Activated T-cell treated with anti-CD3 and anti-CD28 coated beads, Interleukin-2, amount 50 U/mL, for 4 hours (primary cell): ENCODE measurements at places on chromosomes 2 and 18. TPM values are rescaled to one million over a fixed set of nuclear protein-coding genes. Genes with fewer than 3 reads are reported as not detected.

The PHLPP1 gene
- 6.7 TPM for total RNA-seq

DNA sequence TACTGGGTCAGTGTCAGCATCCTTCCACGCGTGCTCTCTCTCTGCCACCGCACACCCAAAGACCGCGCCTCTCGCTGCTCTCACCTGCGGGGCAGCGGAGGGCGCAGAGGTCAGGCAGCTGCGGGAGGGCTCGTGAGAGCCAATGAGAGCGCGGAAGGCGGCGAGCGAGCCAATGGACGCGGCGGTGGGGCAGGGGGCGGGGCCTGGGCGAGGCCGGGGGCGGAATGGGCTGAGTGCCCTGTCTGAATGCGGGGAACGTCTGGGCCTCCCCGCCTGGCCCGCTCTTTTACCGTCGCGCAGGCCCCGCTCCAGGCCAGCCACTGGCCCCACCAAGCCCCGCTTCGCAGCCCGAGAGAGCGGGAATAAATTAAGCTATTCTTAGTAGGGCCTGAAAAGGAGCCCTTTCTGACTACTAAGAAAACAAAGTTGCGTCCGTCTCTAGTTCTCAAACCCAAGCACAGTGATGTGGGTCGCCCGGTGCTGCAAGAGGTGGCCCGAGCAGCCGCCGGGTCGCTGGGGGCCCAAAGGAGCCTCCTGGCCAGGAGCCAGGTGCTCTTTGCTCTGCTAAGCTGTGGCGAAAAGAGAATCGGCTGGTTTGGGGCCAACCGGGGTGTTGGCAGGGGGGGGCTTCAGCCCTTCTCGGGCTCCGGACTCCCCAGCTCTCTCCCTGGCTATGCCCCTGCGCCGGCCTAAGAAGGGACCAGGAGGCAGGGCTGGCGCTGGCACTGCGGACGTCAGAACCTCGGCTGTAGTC, 81.1 kb upstream of the GLI2 start:
- no peak for DNase-seq

The KIF1A gene
- 3.1 TPM for total RNA-seq

DNA sequence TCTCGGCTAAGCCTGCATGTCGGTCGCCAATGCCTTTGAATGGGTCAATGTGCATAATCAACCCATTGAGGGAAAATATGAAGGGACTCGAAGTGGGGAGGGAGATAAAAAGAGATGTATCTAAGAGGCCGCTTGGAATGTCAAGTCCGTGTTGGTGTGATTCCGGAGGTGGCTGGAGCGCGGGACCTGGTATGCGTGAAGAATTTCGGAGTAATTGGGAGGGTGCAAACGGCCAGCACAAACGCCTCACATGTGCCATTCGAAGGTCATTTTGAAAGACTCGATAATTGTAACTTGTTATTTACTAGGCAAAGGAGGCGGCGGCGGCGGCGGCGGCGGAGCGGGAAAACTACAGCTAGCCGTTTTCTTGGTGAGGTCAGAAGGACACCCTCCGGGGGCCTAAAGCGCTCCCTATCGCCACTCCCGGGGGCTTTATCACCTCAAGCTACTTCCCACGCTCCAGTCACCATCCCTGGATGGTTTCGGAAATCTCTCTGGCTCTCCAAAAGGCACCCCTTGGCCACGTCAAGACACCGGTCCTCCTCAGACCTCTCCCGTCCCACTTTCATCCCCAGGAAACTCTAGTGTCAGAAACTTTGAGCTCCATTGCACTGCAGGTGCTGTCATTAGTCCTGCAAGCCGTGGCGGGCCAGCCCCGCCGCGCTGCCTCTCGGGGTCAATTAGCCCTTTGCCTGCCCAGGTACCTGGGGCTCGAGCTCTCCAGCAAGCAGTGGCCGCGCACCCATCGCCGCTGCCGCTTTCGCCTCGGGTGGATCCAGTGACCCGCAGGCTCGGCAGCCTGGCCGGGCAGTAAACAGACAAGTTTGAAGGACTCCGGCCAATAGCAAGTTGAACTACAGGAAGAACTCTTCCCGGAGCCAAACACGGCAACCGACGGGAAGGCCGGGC, 1.5 kb downstream of the ERBB4 start:
- no peak for DNase-seq

The MYL1 gene
- not detected for total RNA-seq

The SDC1 gene
- 0.33 TPM for total RNA-seq

DNA sequence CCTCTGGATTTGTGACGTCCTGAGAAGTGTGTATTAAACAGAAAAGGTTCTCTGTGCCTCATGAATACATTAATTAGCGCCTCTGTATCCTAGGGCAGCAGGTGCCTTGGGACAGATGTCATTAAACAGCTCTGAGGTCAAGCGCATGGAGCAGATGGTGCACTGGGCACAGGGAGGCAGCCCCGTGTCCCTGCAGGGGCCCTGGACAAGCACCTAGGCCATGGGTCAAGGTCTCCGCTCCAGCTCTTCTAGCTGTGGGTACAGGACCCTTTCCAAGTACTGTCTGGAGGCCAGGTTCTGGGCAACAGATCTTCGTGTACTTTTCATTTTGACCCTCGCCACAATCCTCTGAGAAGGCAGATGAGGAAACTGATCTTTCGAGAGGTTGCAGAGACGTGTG, 126.4 kb downstream of the KCTD1 start:
- DNase-seq: no peak

- no peak for DNase-seq
Measured at GRCh38 chr2:231250146-231250545, 51.7 kb downstream of the ARMC9 start.

- no peak for DNase-seq
Measured at GRCh38 chr2:45439788-45440773, 171.0 kb downstream of the SRBD1 start.

DNA sequence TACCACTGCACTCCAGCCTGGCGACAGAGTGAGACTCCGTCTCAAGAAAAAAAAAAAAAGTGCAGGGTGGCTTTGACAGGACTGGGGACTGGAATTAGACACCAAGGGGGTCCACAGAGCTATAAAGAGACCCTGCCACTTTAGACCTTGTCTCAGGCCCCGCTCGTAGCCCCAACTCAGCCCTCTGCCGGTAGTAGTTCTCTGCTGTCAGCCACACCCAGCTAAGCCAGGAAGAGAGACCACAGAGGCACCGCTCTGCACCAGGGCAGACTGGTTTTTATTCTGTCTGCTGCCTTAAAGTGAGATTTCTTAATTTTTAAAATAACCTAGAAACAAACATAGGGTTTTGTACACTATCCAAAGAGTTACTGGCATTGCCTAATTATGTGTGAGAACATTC, 66.0 kb downstream of the STEAP3 start:
- no peak for DNase-seq

The LONRF2 gene
- 0.03 TPM for total RNA-seq

DNA sequence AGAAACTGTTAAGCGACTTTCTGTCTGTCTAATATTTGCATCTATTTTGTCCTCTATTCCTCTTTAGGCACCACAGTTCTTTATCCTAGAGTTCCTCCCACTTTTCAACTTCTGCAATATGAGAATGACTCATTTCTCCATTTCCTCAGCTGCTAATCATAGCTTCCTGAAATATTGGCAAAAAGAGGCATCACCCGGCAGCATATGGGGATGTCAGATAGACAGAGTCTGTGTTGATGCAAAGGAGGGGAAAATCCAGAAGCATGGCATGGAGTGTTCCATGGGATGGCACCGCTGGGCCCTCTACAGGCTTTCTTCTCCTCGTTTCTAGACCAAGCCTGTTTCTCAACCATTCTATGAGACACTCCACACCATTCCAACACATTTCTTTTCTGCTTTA, 93.4 kb downstream of the DOCK10 start:
- no peak for DNase-seq

DNA sequence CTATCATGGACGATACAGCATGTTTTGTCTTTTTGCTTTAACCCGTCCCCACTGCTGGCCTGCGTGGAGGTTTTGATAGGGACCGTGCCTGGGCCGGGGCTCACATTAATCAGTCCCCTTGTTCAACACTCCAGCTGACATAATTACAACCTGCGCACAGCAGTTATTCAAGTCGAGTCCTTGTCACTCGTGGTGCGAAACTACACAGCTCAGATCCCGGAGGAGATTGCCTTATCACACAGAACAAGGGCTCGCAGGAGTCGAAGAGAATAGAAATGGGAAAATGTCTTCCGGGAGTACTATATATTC, 304.4 kb downstream of the ZNF407 start:
- no peak for DNase-seq

DNA sequence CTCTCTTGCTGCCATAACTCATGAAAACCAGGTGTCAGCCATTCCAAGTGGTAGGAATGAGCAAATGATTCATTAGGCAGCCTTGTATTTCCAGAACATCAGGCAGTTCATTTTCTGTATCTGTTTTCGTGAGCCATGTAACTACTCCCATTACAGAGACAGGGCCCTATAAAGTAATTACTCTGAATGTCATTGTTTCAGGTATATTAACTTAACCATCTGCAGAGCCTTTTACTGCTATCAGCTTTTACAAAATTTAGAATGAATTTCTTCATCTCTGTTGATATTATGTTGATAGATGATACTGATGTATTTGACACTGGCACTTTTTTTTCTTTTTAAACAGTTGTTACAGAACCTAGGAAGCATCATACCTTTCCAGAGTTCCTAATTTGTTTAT, 69.9 kb downstream of the MGAT5 start:
- no peak for DNase-seq

The ABCG8 gene
- total RNA-seq: not detected

DNA sequence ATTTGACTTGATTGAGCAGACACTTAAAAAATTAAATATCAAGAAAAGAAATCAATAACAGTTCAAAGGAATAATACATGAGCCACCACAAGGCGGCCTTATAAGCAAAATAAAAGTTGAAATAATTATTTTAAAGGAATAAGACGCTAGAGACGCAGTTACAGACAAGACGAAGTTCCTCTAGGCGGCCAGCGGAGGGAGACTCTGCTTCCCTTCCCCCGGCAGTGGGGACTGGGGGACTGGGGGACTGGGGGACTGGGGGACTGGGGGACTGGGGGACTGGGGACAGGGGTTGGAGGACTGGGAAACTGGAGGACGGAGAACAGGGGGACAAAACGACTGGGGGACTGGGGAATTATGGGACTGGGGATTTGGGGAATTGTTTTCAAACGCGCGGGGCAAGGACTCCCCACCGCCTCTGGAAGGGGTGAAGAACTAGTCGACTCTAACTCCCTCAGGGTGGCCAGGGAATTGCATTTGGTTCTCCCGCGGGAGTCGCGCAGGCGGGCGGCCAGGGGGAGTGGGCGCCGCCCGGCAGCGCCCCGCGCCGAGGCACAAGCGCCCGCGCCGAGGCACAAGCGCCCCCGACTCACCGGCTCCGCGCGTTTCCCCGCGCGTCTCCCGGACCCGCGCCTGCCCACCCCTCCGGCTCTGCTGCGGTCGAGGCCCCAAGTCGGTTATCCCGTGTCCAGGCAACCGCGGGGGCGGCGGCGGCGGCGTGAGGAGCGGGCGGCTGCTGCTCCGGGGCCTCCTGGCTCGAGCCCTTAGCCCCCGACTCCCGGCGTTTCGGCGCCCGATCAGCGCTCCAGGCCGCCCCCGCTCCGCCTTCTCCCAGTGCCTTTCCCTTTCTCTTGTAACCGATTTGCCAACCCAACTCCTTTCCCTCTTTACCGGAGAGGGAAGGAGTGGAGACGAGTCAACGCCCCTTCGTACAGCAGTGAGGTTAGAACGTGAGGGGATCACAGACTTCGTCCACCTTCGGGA, at the start of gene CCDC178:
CCDC178 (minus strand) TSS at position 662 of the 984 bp plus-strand sequence. CDS start 28,633 bp downstream, outside the sequence.
- no peak for DNase-seq

The RFX8 gene
- total RNA-seq: not detected

DNA sequence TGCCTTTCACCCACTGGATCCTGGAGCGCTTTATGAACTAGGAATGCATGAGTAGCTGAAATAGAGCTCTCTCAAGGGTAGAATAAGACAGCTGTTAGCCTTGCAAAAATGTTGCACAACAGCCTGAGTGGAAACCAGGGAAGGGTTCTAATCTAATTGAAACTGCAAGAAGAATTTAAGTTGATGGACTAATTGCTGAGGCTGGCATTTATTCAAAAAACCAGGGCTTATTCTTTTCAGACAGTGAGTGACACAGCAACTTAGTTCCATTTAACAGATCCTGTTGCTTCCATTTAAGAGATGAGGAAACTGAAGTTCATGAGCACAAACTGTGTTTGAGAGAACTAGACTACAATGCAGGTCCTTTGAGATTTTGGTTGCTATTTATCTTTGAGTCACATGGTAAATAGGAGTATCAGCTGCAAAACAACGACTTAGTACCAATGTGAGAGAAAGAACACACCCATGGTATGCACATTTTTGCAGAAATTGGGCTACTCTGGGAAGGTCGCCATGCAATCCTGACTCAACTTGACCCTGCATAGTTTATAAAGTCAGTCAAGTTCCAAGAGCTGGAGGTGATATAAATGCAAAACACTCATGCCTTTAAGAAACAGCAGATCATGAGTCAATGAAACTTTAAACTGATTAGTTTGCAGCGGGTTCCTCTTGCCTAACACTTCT, 76.4 kb upstream of the PARD3B start:
- DNase-seq: no peak

The ELOA2 gene
- not detected for total RNA-seq

DNA sequence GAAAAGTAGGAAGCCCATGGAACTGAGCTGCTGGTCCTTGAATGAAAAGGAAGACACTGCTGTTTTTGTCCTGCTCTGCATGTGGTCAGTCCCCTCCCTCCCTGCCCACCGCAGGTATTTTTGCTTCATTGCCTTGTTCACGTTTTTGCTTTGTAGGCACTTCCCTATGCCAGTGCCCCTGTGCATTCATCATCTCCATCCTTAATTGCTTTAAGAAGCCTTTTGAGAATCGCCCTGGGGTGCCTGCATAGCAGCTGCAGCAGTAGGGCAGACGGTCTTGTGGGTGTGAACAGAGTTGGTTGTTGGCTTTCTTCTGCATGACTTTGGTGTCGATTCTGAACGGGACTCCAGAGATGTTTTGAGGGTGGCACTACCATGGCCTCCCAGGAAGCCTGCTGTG, 97.0 kb downstream of the CABLES1 start:
- no peak for DNase-seq

- DNase-seq: no peak
Measured at GRCh38 chr2:75058427-75058826, 100.0 kb downstream of the POLE4 start.

- DNase-seq: no peak
Measured at GRCh38 chr2:9631878-9632700, 1.3 kb upstream of the YWHAQ start.

DNA sequence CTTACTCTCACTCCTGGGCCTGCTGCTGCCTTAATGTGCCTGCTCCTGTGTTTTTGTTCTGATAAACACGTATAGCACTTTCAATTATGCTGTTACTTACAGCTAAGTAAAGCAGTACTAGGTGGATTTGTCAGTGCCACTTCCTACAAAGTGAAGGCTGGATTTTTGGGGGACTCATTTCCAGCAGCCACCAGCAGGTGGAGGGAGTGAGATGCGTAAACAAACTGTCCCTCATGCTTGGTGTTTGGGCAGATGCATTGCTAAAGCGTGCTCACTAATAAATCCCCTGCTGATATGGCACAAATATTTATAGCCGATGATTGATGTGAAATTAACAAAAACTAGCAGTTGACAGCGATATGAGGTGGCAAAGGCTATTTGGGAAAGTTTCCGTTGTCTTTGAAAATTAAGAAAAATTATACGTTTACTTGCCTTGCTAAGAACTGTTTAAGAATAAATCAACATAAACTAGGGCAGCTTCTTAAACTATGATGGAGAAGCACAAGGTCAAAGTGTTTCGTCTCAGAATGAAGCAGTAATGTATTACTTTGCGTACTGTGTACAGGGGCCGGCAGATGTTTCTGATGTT, 101.7 kb downstream of the AGAP1 start:
- DNase-seq: no peak

- no peak for DNase-seq
Measured at GRCh38 chr2:198285216-198285615, 480.8 kb downstream of the PLCL1 start.

The OTOF gene
- total RNA-seq: 0.10 TPM

- no peak for DNase-seq
Measured at GRCh38 chr2:195686564-195686963, 29.5 kb downstream of the SLC39A10 start.

The COL4A4 gene
- total RNA-seq: not detected
